Stimulated activated CD4-positive, alpha-beta T cell treated with anti-CD3 and anti-CD28 coated beads, Interleukin-2, amount 100 ng/mL, for 4 hours (primary cell): ENCODE measurements at places on chromosomes 7 and 10.

DNA sequence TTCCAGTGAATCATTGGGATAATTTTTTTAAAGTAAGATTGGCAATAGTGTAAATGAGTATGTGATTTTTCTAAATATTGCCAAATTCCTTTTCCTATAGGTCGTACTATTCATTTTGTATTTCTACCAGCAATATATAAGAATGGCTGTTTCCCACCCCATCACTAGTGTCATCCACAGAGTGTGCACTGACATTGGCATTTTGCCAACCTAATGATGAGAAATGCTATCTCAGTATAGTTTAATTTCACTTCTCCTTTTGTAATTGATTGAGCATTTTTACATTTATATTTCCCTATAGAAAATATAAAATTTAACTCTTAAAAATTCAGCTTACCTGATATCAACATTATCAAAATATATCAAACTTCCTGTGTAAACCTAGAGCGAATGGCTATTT, 17.6 kb upstream of the TMEM26 start:
- DNase-seq = no peak

DNA sequence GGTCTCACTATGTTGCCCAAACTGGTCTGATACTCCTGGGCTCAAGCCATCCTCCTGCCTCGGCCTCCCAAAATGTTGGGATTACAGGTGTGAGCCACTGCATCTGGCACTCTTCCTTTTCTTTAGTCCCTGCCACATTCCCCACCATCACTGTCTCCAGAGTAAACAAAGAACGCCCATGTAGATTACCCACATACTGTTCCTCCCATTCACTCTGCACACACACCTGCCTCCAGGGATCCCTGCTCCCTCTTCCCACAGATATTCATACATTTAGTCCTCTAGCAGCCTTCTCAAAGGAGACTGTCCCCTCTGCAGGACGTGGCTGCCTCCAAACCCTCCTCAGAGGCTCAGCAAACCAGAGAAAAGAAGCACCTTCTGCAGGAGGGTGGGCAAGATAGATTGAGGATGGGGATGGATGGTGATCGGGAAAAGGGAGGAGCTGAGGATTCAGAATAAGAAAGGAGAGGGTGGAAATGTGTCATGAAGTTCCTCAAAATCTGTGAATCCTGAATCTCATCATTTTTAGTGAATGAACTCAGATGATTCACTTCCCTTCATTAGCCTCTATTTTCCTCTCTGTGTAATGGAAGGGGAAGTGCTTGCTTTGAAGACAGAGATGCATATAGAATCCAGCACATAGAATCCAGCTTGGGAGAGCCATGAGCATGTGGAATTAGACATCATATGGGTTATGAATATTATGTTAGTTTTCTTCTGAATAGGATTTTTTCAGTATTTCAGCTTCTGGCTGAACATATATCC, 5.5 kb upstream of the PLAU start:
- no peak for DNase-seq

DNA sequence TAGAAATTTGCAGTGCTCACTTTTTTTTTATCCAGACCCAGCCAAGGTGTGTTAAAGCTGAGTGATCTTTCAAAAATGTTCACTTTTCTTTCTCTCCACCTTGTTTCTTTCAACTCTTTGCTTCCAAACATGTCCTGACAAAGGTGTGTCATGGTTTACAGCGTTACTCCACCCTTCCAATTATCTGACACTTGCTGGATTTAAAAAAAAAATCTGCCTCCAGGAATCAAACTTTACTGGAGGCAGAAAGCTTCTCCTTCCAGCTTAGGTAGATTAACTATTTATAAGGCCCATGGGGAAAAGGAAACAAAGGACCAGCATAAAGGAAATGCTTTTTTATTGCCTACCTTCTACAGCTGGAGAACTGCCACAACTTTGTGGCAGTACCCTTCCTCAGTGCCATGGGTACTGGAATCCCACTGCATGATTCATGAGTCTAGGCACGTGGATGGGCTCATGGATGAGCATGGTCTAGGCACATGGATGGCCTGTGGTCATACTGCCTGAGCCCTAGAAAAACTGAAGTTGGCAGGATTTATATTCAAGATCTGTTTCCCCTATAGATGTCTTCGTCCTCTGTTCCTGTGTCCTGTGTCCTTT, at the start of gene COL17A1:
Gene COL17A1, minus strand, starts transcription at position 80 of the 600 bp plus-strand sequence. CDS start 5,207 bp downstream, outside the sequence.
- DNase-seq = no peak

DNA sequence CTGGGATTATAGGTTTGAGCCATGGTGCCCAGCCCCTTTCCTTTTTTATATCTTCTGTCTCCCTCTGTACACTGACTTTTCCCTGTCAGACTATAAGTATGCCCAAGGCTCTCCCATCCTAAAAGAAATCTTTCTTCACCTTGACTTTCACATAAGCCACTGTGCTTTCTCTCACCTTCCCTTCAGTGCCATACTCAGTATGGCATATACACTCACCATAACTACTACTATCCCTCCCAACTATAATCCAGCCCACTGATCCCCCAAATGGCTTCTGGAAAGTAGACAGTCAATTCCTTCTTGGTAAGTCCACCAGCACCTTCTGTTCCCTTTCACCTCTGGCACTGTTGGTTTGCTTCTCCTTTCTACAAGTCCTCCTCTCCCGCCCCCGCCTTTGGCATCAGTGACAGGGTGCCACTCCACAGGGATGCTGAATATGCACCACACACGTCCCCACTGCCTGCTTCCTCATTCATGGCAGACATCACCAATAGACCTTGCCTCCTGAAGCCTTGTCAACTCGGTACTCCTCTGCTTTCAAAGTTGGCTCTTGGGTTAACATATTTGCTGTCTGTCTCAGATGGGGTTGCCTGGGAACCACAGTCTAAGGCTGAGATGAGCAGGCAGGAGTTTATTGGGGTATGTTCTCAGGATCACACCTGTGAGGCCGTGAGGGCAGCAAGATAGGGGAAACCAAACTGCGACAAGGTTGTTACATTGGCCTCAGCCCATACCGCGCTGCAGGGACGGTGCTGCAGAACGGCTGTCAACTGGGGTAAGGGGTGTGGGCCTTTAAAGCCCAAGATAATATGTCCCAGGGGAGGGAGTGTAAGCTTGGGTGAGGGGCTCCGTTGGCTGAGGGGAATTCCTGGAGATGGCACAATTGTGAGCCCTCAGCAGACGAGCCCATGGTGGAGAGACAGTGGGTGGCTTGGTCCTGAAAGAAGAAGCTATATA, 7.2 kb upstream of the PSAP start:
- DNase-seq = no peak

- DNase-seq = no peak
Observed at GRCh38 chr10:58888957-58889356, 287.5 kb upstream of the PHYHIPL start.

- no peak for DNase-seq
Observed at GRCh38 chr7:94949532-94949931, 42.1 kb downstream of the PPP1R9A start.
